ENCODE measurements at places on chromosomes 2 and 18.
A peak's percentile ranks its signal among the peaks of the same experiment; 100 is the strongest.

- DNase-seq: no peak
These were observed 132.4 kb downstream of the MREG start for GRCh38 chr2:215880970-215881369.

GRCh38 chr2:88697370-88698026 lies 6.0 kb downstream of the RPIA start:
- DNase-seq: no peak

- DNase-seq: no peak
These were observed 144.7 kb downstream of the OTX1 start for GRCh38 chr2:63195310-63195709.

DNA sequence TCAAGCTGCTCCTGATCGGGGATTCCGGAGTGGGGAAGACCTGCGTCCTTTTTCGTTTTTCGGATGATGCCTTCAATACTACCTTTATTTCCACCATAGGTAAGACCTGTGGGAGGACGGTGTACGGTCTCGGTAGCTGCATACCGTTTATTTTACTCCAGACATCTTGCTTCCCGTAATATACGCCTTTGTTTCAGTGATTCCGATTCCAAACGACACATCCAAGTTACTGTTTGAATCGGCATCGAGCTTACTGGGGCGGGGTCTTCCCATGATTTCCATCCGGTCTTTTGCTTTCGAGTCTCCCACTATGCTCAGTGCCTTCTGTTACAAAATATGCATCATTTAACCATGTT lies 731 bp downstream of the RAB10 start:
- DNase-seq: peak; percentile 30

DNA sequence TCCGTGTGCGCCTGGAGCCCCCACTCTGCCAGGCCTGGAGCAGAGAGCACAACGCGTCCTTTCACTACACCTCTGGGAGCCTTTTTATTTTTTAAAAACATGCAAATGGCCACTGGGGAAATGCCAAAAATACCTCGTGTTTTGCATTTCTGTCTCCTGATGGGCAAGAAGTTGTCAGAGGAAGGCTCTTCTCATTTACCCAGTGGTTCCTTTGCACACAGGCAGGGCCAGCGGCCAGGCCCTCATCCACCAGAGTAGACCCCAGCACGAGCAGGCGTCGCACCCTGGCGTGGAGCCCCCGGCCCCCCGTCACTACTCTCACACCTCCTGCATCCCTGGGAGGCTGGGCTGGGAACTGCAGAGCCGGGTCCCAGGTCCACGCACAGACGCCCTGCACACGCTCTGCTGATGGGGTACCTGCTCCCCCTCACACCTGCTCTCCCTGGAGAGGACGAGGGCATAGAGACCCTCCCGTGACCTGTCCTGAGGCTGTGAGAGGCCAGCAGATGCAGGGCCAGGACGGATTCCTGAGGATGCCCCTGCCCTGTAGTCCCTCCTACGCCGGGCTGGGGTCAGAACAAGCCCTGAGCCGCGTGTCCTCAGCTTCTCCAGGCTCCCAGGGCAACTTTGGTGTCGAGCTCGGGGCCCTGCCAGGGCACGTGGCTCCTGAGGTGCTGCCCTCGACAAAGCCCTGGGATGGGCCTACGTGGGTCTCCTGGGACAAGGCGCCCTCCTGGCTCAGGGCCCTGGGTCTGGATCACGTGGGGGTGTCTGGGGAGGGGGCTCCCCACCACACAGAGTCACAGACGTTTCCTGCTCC lies 65.0 kb downstream of the NFATC1 start:
- DNase-seq: no peak
